Hematopoietic multipotent progenitor cell treated with erythropoietin and hydrocortisone succinate and interleukin-3 and kit ligand, for 17 days (in vitro differentiated cells): ENCODE measurements at places on chromosomes 1 and 21.

GRCh38 chr1:220385158-220385557 lies 112.9 kb upstream of the RAB3GAP2 start:
- no peak for DNase-seq

DNA sequence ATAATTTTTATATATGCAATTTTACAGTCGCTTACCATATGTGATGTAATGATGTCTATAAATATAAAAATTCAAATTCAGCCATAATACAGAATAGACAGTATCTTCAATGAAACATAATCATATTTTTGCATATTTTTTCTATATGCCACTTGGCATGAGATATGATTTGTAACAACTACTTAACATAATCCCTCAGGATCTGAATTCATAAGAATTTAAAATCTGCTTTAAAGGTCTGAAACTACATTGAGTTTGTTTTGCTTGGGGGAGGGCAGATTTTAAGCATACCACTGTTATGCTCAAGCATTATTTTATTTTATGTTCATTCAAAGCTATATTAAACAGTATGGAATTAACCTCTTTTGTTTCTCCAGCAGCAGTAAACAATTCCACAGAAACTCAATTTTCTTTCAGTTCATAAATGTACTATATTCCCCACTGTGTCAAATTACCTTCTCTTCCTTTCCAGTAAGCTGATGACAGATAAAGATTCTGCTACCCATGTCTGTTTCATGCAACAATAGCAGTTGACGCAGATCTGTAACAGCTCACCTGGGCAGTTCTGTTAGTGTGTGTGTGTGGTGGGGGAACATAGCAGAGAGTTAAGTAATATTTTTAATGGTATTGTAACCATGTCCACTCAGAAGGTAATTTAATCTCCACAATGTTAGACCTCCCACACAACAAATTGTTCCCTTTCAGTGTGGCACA lies 224.8 kb downstream of the NTNG1 start:
- DNase-seq: no peak

DNA sequence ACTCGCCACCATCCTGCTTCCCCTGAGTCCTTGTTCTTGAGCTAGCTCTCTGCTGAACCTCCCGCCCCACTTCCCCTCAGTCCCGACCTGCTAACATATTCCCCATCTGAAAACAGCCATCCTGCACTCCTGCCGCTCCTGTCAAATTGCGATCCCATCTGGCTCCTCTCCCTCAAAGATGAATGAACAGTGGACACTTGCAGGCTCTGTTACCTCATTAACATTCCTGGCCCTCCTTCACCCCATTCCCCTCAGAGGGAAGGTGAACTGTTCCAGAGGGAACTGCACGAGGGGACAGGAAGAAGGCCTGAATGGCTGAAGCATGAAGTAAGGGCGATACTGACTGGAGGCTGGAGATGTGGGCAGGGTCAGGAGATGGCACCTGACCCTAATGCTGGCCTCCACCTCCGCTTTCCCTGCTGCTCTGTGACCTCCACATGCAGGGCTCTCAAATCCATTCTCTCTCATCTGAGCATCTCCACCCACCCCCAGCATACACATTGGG lies 7.4 kb upstream of the CELSR2 start:
- no peak for DNase-seq

- DNase-seq: no peak
Observed at GRCh38 chr1:221747839-221748238, 6.0 kb upstream of the DUSP10 start.

GRCh38 chr1:177969825-177970371 lies at the start of gene SEC16B:
Gene SEC16B, minus strand, starts transcription at chr1:177970058. Its CDS starts 2,077 bp downstream, at chr1:177967981.
- no peak for DNase-seq

DNA sequence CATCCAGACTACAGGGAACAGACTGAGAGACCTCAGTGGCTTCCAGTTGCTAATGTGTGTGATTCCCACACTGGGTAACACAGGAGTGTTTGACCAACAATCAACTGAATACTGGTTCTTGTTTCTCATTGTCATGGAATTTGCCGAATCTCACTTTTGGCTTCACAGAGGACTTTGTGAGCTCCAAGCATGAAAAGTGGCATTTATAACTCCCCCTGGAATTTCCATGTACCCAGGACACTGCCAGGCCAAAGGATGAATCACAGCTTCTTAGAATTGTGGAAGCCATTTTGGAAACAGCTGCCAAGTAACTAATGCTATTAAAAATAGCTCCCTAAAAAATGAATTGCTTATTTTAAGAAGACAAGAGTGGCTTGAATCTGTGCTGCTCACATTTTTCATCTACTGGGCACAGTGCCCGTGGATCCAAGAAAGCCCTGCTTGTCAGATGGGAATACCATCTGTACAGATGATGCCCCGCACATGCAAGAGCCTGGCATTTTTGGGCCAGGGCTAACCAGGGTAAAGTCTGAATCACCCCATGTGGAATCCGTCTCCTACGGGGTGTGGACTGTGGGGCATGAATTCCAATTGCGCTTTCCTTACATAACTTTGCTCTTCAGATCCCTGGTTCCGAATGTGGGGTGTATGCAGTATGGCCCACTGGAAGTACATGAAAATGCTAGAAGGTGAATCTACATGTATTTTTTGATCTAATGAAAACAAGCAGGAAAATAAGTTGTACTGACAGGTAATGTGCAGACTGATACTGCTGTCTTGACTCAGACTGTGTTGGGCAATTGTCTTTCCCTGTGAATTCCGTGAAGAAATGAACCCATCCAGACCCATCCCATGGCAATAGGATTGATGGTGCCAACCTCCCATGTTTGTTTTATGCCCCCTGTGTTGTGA lies 487.3 kb downstream of the SIPA1L2 start:
- DNase-seq: no peak

DNA sequence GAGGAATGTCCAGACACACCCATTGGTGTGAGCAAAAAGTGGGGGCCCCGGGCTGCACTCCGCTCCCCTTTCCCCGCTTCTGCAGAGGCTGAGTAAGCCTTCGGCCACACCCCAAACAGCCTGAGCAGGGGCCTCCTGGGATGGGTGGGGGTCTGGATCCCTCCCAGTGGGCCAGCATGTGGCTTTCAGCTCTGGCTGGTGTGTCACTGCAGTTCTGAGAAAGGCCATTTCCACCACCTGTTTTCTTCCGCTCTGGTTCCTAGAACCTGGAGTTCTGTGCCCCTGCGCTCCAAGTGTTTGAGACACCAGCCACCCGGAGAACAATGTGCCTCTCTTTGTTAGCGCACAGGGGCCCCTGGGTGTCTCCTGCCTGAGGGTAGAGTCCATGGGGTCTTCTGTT lies 30.9 kb downstream of the SLC37A1 start:
- no peak for DNase-seq

DNA sequence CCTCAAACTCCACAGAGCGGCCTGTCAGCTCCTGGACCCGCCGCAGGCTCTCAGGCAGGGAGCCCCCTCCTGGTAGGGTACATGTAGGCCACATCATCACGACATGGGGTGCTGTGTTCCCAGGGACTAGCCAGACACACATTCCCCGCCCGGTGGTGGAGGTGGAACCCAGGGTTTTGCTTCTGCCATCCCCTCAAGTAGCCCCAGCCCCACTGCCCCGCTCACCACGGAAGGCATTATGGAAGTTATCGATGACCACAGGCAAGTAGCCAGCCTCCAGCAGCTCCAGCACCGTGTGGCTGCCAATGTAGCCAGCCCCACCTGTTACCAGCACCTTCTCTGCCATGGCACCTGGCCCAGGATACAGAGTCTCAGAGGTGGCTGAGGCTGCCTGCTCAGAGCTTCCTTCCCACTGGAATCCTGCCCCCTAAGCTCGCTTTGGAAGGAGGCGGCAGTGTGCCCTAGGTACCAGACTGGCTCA lies 1.9 kb downstream of the GALE start:
- no peak for DNase-seq

- peak; percentile 67 for DNase-seq
Observed at GRCh38 chr1:151367658-151368392, 4.7 kb downstream of the SELENBP1 start.

- DNase-seq: no peak
Observed at GRCh38 chr1:229070168-229070567, 200.7 kb upstream of the RAB4A start.

DNA sequence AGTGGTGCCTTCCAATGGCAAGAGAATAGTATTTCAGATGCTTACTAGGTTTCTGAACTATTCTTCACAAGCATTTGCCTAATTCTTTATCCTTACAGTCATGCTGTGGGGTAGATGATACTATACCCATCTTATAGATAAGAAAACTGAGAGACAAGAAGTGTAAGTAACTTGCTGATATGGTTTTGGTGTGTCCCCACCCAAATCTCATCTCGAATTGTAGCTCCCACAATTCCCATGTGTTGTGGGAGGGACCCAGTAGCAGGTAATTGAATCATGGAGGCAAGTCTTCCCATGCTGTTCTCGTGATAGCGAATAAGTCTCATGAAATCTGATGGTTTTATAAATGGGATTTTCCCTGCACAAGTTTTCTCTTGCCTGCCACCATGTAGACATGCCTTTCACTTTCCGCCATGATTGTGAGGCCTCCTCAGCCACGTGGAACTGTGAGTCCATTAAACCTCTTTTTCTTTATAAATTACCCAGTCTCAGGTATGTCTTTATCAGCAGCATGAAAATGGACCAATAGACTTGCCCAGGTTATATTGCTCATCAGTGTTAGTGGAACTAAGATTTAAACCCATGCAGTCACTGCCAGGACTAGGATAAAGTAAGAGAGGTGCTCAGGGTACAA lies 298.7 kb downstream of the GRIK1 start:
- no peak for DNase-seq

DNA sequence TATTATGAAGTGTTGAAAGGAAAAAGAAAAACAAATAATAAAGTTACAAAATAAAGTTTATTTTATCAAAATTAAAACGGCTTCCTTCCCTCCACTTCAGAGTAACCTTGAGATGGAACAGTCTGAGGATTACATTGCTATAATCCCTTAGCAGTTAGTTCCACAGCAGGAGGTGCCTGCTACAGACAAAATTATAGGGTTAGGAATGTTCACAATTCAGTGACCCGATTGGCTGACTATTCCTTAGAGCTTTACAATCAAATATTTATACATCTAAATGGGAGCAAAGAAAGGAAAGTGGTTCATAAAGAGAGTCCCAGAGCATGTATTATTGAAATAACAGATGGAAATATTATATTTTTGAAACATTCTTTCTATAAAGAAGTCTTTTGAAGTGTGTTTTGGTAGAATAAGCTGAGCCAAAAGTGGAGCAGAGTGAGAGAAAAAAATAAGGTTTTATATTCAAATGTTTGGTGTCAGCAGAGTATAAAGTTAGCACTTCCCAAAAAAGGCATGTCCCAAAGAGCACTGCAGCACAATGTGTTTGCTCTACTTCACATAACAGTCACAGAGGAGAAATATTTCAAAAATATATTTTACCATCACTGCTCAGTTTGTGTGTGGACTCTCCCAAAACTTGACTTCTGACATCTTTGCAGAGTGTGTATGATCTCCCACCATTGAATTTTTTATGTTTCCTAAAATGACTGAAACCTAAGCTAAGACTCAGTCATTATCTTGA lies 71.4 kb upstream of the GORAB start:
- no peak for DNase-seq

DNA sequence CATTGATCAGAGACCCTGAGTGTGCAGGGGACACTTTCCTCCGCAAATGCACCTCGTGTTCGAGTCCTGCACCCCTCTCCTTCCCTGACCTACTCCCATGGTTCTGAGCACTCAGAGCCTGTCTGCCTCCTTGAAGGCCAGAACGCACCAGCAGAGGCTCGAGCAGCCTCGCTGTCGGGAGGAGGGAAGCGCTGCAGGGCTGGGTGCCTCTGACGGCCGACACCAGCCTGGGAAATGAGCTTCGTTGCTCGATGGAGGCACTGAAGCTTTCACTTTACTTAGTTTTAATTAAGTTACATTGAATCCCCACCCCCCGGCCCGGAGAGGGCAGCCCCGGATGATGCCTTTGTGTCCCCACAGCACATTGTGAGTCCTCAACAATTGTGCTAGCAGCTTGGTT lies 156.3 kb upstream of the ARHGEF16 start:
- DNase-seq: no peak

DNA sequence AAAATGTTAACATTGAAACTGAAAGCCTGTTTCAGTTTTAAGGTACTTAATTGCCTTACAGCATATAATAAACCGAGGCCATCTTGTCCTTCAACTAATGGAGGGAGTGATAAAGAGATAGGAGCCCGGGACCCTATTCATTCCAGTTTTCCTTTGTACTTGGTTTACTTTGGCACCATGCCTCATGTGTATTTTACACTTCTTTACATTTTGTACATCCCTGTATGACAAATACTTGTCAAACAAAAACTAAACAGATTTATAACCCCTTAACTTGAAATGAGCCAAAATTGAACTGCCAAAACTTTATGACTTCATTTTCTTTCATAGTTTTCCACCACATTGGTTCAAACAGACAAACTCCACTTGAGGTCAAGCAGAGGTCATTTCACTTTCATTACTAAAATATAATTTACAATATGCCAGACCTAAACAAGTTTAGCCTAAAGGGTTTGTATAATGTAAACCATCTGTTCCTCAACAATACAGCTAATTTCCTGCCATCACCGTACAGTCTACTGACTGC lies 30.9 kb upstream of the UBE2U start:
- DNase-seq: no peak

GRCh38 chr1:78388275-78388674 lies 102.5 kb upstream of the PTGFR start:
- no peak for DNase-seq

GRCh38 chr1:31568895-31569595 lies 7.3 kb upstream of the TINAGL1 start:
- DNase-seq: no peak

DNA sequence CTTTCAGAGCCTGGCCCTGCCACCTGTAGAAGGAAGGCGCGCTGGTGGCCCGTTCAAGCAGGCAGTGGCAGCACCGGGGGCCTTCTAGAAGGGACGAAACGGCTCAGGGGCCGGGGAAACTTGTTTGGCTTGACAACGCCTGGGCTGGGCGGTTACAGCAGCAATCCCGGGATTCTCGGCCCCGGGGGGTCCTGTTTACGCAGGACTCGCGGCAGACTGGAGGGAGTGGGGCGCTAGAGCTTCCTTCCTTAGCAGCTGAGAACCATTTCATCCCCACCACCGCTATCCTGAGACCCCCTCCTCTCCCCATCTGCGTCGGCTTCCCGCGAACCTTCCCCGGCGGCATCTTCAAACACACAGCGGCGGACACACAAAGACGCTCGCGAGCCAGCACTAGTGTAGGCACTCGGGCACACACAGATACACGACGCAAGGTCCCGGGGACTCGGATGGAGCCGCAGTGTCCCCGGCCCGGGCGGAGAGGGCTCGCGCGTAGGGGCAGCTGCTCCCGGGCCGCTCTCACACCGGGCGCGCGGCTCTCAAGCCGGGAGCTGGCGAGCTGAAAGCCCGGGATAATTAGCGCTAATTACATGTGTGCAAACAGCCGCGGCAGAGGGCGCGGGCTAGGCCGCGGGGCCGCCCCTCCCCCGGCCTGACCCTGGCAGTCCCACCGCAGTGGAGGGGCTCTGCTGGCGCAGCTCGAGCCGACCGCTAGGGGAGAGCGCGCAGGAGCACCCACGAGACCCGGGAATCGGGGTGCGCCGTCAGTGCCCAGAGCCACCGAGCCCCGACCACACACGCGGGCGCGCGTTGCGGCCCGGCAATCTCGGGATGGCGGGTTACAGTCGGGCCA lies 271.4 kb downstream of the FOXD2 start:
- DNase-seq: no peak

- DNase-seq: peak; percentile 95
Observed at GRCh38 chr1:2227346-2228156, 568 bp upstream of the SKI start.
